ENCODE measurements at places on chromosomes 5 and 9.

- no peak for DNase-seq
These were observed 135.4 kb downstream of the HMHB1 start for GRCh38 chr5:143947313-143947712.

- DNase-seq: no peak
These were observed 41.4 kb downstream of the PSIP1 start for GRCh38 chr9:15469406-15469805.

DNA sequence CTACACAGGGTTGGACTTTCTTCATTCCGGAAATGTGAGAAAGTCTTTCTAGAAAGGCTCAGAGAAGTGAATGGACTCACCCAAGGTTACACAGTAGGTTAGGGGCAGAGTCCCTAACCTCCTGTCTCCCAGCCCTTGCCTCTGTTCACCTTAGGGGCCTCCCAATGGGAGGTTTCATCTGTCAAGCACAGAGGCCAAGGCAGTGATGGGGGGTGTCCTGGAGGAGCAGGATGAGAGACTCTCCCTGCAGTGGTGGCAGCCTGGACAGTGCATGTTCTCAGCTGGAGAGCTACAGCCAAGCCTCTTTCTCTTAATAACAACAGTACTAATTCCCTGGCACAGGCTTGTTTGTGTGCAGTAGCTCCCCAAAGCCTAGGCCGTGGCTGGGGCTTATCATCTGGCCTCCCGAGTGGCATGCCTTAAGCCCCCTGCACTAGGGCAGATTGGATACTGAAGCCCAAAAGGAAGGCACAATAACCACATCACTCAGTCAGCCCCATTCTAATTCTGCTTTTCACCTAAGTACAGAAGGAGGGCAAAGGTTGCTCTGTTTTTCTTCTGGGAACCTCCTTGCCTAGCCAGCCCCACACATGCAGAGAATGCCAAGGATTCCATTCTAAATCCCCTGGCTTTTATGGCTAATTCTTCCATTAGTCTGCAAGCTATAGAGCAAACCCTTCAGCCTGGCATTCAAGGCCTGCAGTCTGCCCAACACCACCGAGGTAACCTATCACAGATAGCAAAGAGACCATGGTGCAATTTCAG is 50.2 kb upstream of the XPA start:
- DNase-seq: no peak

- no peak for DNase-seq
These were observed 1.8 kb upstream of the SELENOP start for GRCh38 chr5:42813533-42813932.

GRCh38 chr5:151338734-151339133 is 8.6 kb downstream of the SLC36A2 start:
- DNase-seq: no peak

- no peak for DNase-seq
These were observed 900 bp downstream of the RGS7BP start for GRCh38 chr5:64506567-64507263.

GRCh38 chr9:29100762-29101161 is 1527.5 kb upstream of the C9orf72 start:
- no peak for DNase-seq

DNA sequence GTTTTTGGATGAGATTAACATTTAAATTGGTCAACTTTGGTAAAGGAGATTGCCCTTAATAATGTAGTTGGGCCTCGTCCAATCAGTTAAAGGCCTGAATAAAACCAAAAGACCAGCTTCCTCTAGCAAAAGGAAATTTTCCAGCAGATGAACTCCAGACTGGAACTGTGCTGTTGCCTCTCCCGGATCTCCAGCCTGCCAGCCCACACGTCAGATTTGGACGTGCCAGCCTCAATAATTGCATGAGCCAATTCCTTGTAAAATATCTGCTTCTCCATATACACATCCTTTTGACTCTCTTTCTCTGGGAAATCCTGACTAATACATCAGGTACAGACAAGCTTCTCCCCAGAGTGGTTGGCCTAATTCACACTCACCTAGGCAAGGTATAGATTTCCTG is 175.8 kb upstream of the ADCY2 start:
- no peak for DNase-seq

GRCh38 chr5:172156541-172156994 is 31.5 kb downstream of the STK10 start:
- DNase-seq: no peak

GRCh38 chr9:134531220-134531970 is 110.2 kb upstream of the COL5A1 start:
- DNase-seq: no peak

DNA sequence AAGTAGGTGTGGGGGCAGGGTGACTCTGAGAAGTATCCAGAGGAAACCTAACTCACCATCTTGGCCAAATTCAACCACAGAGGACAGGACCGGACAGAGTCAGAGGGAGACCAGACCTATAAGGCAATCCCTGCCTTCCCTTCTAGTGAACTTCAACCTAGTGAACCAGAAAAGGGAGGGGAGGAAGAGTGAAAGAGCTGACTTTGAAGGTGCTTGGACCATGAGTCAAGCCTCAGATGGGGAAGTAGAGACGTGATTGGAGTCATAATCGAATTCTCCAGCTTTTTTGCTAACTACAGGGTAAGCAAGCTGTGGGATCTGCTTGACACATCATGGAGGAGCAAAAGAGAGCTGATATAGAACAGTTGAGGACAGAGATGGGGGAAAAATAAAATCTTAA is 18.8 kb upstream of the KIF2A start:
- no peak for DNase-seq

Measured in stimulated activated CD8-positive, alpha-beta memory T cell treated with anti-CD3 and anti-CD28 coated beads, Interleukin-4, amount 100 ng/mL, for 4 hours (primary cell).